ENCODE measurements at places on chromosomes 4 and X.

DNA sequence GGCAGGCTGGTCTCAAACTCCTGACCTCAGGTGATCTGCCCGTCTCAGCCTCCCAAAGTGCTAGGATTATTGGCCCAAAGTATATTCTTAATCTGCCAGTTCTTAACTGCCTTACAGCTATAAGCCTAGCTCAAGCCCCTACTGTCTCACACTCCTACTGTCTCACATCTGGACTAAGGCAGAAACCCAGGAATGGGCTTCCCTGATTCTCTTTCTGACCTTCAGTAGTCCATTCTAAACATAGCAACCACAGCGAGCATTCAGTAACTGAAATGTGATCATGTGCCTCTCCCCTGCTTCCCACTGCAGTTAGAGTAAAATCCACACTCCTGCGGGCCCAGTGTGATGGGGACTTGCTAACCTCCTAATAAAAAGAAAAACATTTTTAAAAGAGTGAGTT lies 58.9 kb downstream of the MTMR1 start:
- no peak for DNase-seq

GRCh38 chr4:33200377-33200776 lies 2480.2 kb downstream of the PCDH7 start:
- DNase-seq: no peak

- no peak for DNase-seq
Measured at GRCh38 chr4:84582302-84582987, 482 bp upstream of the CDS1 start.

DNA sequence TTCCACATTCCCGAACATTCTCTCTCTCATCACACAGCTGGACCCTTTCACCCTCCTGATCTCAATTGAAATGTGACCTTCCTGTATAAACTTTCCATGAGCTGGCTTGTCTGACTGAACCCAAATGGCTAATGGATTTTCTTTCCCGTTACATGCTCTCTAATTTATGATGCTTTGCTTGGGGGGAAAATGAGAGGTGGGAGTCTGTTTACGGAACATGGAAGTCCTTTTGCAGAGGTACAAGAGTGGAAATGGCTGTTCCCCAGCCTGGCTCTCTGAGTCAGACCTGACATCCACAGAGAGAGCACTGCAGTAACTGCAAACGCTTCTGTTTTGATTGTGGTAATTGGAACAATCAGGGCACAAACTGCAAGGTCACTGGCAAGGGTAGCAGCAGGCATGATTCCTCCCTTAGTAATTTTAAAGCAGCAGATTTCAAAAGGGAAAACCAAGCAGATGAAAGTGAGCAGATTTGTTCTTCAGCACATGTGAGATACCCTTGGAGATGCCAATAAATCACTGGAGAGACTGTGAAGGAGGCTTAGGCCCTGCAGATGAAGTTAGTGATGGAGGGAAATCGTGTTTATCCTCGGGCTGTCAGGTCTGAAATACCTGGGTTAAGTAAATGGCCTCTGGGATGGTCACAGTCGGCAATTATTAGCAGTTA lies 83.9 kb downstream of the SNCA start:
- no peak for DNase-seq

GRCh38 chr4:122539861-122540465 lies 80.9 kb downstream of the IL21 start:
- no peak for DNase-seq

GRCh38 chr4:10622728-10623127 lies 61.8 kb downstream of the CLNK start:
- no peak for DNase-seq

- no peak for DNase-seq
Measured at GRCh38 chr4:174248407-174248806, 35.1 kb downstream of the FBXO8 start.

- DNase-seq: no peak
Measured at GRCh38 chr4:76013540-76013939, 6.2 kb upstream of the CXCL9 start.

GRCh38 chr4:188941524-188942119 lies 802.4 kb downstream of the TRIML1 start:
- DNase-seq: no peak

DNA sequence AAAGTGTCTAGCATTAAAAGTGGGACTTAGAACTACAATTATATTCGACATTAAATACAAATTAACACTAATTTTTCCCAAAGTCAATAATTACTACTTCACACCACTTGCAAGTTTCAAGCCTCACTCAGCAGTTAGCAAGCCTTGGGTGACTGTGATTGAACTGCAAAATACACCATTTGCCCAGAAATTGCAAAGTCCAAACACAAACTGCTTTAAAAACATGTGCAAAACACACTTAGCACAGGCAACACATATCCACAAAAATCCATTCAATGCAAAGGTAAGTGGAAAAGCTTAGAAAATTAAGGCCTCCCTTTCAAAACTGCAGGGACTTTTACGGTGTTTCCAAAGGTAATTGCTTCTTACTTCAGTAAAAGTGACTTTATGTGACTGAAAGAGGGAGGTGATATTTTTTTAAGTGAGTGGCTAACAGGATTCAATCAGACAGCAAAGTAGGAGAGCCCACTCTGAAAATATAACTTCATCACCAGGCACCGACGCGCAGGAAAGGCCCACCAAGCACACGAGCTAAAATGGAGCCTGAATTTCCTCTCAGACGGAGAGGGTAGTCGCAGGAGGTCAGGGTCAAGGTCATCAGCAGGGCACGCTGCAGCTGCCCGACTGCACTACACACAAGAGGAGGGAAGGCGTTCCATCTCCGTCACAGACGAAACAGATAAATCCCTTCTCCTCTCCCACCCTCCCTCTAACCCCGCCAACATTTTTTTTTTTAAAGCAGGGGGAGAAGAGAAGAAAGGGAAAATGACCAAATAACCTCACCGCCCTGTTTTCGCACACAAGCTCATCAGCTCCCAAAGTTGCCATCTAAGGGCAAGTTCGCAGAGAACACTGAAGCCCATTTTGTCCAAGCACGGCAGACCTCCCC lies 3.1 kb downstream of the ZNF827 start:
- DNase-seq: no peak

DNA sequence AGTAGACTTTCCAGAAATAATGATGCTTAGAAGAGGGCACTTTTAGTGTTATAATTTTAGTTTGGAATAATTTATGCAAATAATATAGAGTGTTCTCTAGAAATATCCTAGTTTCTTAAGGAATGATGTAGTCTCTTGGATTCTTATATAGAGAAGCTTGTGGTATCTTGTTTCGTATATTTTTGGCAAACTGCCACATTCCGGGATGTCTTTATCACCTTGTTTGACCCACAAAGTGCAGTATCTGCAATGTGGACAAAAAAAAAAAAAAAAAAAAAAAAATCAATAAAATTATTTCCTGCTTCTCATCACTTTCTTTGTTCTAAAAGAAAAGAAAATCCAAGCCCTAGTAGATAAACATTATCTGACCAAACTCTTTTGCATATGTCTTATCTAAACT lies 1577.7 kb upstream of the TENM3 start:
- no peak for DNase-seq

GRCh38 chr4:174709526-174709925 lies 119.5 kb downstream of the GLRA3 start:
- no peak for DNase-seq

DNA sequence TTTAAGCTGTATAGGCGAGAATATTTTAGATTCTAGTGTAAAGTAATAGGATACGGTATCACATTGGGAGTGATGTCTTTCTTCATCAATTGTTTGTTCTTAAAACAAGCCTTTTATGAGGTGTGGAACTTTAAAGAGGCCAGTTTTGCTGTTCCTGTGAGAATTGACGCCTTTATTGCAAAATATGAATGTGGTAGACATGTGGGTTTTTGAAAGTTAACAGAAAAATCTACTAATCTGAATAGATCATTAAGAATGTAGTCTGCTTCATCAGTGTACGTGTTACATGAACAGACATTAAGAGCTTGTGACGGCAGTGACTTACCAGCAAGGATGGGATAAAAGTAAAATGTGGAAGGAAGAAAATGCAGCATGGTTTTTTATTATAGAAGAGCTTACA lies 63.8 kb downstream of the STOX2 start:
- no peak for DNase-seq

DNA sequence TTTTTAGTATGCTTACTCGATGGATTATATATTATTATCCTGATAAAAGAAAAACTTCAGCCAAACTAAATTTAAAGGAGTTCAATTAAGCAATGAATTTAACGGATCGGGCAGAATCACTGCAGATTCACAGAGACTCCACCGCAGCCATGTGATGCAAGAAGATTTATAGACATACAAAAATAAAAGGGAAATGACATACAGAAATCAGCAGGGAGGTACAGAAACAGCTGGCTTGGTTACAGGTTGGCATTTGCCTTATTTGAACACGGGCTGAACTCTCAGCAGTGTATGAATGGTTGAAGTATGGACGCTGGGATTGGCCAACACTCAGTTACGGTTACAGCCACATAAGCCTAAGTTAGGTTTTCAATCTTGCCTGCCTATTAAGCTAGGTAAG lies 35.4 kb upstream of the DHRSX start:
- DNase-seq: no peak

- DNase-seq: no peak
Measured at GRCh38 chr4:13599159-13599558, 28.4 kb downstream of the BOD1L1 start.

DNA sequence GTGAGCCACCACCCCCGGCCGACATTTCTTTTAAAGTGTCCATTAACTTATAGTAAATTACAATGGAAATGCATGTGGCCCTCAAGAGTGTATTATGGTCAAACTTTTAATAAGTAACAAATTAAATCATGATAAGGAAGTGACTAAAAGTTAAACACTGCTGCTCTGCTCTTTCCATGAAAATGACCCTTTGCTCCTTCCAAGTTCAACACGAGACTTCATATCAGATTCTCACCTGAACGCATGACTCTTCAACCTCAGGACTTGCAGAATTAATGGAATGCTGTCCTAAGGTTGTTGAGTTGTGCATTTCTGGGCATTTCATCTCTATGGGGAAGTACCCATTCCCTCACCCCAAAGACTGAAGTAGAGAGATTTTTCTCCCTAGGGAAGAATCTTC lies 27.1 kb downstream of the AWAT2 start:
- no peak for DNase-seq

GRCh38 chr4:55543858-55544257 lies 2.9 kb downstream of the CLOCK start:
- no peak for DNase-seq

DNA sequence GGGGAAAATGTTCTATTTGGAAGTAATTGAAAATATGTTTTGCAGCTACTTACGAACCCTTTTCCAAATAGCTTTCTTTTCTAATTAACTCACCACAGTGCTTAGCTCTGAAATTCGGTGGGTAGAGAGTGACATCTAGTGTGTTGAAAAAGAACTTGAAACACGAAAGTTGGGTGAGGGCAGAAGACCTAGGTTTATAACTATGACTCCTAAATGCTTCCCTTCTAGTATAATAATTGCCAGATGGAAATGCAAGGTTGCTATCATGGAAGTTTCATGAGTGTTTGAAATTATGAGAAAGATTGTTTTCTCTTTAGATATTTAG lies 77.3 kb upstream of the NOCT start:
- DNase-seq: no peak

GRCh38 chr4:87042986-87043820 lies 108.4 kb downstream of the AFF1 start:
- DNase-seq: no peak

DNA sequence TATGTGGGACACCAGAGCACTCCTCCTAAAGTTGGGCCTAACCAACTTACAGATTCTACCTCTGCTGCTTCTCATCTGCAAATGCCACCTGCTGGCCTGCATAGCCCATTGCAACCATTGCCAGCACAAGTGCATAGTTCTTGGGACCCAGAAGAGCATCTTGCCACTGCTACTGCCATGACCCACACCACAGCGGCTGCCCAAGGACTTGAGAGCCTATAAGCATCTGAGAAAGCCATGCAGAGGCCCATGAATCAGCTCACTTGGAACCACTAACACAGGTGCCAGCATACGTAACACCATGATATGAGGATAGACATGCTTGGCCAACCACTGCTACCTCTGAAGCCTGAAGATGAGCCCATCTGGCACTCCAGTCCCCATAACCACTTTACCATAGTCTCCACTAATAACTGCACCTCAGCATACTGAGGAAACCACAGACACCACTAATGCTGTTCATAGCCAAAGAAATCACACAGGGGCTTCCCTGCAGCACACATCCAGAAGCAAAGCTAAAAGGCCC lies 258.1 kb upstream of the AGTR2 start:
- no peak for DNase-seq

GRCh38 chrX:153634236-153634635 lies 12.8 kb upstream of the DUSP9 start:
- DNase-seq: no peak

DNA sequence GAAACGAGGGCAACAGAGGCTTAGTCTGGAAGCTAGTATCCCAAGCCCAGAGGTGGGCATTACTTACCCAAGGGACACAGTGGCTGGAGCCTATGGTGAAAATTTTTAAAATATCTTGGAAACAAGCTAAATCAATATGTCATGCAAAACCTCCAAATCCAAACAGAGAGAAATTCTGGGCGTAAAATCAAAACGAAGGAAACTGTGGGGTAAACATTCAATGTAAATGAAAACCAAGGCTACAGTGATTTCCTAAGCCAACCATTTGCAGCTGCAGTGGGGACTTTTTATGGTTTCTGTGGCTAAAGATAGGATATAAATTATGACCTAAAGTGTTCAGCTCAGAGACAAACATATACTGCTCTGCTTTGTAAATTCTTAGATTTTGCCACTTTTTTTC lies 507.7 kb upstream of the DIAPH2 start:
- no peak for DNase-seq

- DNase-seq: no peak
Measured at GRCh38 chr4:70808151-70808550, 31.5 kb downstream of the GRSF1 start.

DNA sequence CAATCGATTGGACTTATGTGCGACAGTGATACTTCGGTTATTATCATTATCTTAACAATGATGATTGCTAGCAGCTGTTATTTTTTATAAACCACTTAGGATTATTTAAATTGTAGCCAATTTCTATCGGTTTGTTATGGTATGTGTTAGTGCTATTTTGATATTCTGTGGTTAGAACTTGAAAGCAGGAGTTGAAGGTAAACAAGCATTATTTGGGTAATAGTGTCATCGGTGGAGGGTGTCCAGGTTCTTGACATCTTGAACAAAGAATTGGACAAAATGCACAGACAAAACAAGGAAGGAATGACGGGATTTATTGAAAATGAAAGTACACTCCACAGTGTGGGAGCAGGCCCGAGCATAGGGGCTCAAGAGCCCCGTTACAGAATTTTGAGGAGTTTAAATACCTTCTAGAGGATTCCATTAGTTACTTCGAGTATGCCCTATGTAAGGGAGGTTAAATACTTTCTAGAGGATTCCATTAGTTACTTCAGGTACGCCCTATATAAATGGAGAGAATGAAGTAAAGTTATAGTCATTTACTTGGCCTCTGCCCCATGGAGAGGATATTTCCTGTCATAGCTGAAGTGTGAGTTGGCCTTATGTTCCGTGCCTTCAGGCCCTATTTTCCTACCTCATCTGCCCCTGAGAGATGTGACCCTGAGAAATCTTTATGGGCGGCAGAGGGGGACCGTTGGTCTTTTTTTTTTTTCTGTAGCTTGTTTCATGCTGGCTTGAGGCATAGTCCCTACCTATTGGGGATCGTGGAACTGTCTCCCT lies 13.1 kb downstream of the MOB1B start:
- no peak for DNase-seq
